ENCODE measurements at places on chromosomes 5 and 9.

DNA sequence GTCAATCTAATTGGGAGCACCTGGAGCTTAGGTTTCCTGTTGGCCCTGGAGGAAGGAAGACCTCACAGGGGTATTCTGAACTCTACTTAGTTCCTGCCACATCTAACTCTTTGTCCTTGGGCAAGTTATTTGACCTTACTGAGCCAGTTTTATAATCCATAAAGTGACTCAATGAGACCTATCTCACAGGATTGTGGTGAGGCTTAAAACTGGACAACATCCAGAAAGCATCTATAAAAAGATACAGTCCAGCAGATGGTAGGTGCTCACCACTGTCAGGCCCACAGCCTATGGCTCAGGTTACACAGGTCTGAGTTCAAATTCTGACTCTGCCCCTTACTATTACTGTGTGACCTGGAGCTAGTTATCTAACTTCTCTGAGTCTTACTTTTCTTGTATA is 23.3 kb downstream of the KCNV2 start:
- DNase-seq: no peak

- DNase-seq: no peak
Measured at GRCh38 chr5:159616952-159617351, 286.7 kb upstream of the IL12B start.

DNA sequence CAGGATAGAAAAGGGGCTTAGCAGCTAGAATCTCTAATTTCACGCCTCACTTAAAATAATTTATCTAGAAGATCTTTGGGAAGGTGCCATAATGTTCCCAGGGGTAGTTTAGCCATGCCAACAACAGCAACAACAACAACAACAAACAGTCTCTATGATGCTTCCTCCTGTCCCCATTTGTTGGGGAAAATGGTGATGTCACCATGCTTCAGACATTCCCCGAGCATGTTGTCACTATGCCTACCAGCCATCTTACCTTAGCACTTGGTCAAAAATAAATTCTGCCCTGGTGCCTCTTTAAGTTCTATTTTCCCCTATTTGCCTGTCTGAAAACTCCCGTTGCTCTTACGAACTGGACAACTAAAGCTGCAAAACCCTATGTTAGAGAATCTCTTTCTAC is 76.6 kb downstream of the KCNN2 start:
- no peak for DNase-seq

GRCh38 chr5:117833691-117834090 is 1154.7 kb downstream of the DTWD2 start:
- no peak for DNase-seq

- no peak for DNase-seq
Measured at GRCh38 chr5:99317136-99317535, 388.3 kb upstream of the CHD1 start.

DNA sequence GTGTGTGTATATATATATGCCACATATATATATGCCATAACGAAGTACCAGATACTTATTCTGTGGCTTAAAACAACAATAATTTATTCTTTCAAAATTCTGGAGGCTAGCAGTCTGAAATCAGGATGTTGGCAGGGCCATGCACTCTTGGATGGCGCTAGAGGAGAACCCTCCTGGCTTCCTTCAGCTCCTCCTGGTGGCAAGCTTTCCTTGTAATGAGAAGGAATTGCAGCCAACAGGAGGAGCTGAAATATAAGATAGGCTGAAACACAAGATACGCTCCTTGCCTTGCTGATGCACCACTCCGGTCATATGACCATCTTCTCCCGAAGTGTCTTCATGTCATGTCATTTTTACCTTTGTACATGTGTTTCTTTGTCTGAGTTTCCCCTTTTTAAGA is 368.1 kb upstream of the CTNND2 start:
- DNase-seq: no peak

DNA sequence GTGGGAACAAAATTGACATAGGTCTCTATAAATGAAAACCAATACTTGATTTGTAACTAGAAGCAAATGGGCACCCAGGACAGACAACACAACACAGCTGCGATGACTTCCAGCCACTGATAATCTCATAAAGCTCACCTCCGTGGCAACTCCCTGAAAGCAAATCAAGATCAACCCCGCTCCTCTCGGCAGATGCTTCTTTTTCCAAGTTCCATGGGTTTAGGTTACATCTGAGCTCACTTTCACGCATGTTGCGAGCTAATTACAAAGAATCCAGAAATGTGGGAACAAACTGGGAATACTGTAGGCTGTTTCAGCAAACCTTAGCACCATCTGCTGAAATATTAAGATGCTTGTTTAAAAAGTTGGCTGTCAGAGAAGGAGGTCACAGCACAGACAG is 153.9 kb downstream of the ELAVL2 start:
- no peak for DNase-seq

DNA sequence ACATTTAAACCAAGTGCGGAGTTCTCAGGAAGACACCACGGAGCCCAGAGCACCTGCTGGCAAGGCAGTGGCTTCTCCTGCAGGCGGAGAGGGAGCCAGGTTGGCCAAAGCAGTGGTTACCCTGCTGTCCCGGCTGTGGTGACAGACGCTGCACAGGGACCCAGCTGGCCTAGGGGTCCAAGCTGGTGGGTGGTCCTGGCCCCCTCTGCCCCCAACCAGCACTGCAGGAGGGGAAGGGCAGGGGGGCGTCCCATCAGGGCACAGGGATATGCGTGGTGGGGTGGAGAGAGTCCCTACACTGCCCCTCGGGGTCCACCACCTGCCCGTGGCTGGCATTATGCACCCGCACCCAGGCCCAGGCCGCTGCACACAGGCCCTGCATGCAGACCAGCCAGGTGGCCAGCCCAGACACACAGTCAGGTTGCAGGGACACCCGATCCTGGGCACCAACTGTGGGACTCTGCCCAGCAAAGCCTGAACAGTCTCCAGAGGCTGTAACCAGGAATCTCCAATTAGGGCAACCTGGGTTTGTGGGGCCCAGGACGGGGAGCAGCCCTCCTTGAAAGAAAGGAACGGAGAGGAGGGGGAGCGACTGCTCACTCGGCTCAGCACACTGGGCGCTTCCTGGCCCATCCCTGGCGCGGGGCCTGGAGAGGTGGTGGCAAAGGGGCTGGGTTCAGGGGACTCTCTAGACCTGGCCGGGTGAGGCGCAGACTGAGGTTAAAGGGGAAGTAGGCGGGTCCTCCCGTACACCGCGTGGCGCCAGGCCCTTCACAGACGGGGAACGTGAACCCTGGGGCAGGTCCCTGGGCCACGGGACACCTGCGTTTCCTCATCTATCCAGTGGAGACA is 46.3 kb downstream of the NACC2 start:
- DNase-seq: no peak

DNA sequence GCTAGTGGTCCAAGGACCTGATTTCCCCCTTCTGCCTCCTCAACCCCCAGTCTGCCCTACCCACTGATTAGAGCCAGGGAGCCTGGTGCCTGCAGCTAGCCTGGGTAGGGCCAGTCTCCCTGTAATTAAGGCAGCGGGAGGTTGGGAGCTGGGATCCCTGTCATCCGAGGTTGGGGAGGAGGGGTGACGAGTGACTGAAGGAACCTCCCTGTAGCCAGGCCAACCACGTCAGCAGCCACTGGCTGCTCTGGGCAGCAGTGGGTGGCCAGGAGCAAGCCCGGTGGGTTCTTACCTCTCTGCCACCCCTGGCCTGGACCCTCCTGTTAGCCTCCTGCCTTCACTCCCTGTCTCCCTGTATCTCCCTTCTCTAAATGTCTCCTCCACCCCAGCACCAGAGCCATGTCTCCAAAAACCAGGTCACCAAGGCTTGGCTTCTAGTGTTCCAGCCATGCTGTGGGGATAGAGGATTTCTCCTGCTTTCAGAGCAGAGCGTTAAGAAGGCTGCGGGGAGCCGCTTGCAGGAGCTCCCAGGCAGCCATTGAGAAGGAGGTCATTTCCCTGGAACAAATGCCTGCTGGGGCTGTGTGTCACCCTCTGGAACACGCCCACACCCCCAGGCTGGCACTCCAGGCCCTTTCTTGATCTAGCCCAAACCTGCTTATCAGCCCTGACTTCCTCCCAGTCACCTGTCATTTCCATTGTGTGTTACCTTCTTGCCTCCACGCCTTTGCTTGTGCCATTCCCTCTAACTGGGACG is 65.0 kb upstream of the GGTA1 start:
- DNase-seq: no peak

Data from activated naive CD4-positive, alpha-beta T cell (primary cell).